ENCODE measurements at places on chromosomes 1 and 21.

DNA sequence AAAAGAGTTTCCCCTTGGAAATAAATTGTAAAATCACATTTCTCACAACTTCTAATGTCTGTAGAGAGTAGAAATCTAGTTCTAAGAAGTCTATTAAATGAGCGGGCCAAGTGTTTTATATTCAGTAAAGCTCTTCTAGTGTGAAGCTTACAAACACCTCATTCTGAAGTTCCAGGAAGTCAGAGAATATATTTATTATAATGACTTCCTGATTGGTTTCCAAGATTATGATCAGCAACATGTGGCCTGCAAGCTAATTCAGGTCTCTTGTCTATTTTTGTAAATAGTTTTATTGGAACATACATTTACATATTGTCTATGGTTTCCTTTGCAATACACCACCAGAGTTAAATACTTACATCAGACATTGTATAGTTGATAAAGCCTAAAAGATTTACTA, 603.9 kb downstream of the AMY1C start:
- no peak for DNase-seq

GRCh38 chr1:7616076-7616832, 154.8 kb upstream of the VAMP3 start:
- DNase-seq: peak; percentile 64

DNA sequence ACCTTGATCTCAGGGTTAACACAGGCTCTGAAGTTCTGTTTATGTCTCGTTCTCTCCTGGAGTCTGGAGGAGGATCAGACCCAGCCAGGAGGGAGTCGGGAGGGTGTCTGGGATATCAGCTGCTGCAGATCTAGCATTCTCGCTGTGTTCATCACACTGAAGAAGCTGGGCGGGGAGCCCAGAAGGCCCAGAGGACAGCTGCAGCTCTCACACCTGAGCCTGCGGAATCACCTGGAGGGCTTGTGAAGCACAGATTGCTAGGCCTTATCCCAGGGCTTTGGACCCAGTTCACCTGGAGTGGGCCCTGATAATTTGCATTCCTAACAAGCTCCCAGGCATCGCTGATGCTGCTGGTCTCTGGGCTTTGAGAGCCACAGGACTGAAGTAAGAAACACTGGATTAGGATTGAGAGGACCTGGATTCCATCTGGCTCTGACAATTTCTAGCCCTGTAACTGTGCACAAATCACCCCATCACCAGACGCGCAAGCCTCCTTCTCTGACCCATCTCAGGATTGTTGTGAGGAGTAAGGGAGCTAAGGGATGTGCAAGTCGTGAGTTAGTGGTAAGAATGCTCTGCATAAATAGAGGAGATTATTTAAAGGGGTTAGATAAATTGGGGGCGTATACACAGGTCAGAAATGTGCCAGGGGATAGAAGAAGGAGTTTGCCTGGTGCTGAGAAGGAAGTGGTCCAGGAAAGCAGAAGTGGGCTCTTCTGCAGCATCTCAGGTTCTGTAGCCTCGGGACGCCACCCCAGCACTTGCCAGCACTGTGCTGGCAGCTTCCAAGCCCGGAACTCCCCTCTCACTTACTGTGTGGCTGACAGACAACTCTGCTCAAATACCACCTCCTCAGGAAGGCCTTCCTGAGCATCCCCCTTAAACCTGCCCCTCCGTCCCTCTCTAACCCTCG, 19.1 kb downstream of the ABCA4 start:
- no peak for DNase-seq

DNA sequence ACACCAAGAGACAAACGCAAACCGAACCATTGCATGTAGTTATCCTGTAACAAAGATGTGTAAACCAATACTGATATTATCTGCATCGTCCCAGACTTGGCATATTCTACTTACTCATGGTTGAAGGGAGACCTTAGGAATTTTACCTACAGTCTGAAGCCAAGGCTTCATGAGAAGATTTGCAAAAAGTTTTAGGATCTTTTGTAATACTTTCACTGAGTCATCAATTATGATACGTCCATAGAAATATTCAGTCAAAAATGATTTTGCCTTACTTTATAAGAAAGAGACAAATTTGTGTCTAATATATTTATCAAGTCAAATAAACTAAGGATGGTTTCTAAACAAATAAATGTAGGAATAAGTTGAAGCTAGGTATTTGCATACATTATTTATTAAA, 1176.1 kb upstream of the ADGRL2 start:
- peak; percentile 56 for DNase-seq

- DNase-seq: no peak
Observed at GRCh38 chr1:237763137-237763536, 127.6 kb downstream of the ZP4 start.

- DNase-seq: no peak
Observed at GRCh38 chr1:185325413-185325812, 8.4 kb upstream of the IVNS1ABP start.

- no peak for DNase-seq
Observed at GRCh38 chr1:147549526-147549925, 8.2 kb downstream of the BCL9 start.

DNA sequence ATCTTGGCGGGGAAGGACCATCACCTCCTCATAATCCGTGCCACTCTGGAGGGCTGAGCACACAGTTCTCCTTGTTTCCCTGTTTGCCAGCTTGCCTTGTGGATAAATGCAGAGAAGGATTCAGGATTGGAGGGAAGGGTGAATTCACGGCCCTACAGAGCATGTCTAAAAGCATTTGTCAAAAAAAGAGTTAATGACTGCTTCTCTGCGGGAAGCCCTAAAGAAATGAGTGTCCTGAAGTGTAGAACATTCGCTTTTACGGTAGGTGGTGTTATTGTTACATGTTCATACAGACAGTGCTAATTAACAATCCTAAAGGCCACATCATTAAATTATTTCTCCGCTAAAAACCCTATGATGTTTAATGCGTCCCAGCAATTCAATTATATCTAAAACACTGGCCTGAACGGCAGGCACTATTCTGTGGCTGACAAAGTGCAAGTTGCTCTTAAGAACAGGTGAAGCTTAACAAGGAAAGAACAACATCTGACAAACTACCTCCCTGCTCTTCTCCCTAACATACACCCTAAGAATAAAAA, 112.3 kb upstream of the NFIA start:
- no peak for DNase-seq

GRCh38 chr21:43873673-43874072, 8.7 kb downstream of the AGPAT3 start:
- DNase-seq: no peak
